ENCODE measurements at places on chromosomes 13 and 19.

DNA sequence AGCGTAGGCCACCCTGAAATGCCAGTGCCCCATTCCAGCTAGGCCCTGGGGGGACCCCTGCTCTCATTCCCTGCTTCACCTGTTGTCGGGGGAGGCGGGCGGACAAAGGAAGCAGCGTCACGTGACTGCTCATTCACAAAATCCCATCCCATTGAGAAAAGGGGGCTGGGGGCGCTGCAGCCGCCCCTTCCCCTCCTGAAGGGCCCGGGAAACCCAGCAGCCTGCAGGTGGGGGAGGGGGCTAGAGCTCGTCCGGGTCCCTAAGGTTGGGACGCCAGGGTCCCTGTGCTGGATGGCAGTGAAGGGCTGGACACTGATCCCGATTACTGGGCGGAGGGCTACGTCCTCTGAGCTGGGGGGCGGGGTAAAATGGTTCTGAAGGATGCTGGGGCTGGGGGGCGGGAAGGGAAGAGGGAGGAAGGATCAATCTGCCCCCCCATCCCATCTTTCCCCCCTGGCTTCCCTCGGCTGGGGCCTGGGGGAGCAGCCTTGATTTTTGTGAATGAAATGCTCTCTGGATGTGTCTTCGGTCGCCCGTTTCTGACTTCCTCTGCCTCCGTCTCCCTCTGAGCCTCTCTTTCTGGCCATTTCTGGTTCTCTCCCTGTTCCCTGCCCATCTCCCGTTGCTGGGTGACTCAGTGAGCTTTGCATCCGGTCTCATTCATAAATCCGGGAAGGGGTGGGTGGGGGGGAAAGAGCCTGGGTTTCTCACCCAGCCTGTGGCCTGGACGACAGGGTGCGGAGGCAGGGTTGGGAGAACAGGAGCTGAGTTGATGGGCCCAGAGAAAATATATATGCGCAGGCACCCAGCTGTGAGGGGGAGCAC, 816 bp downstream of the SPRED3 start:
- DNase-seq, result no peak

- DNase-seq, result no peak
These were observed 380.4 kb downstream of the OLFM4 start for GRCh38 chr13:53408847-53409568.

DNA sequence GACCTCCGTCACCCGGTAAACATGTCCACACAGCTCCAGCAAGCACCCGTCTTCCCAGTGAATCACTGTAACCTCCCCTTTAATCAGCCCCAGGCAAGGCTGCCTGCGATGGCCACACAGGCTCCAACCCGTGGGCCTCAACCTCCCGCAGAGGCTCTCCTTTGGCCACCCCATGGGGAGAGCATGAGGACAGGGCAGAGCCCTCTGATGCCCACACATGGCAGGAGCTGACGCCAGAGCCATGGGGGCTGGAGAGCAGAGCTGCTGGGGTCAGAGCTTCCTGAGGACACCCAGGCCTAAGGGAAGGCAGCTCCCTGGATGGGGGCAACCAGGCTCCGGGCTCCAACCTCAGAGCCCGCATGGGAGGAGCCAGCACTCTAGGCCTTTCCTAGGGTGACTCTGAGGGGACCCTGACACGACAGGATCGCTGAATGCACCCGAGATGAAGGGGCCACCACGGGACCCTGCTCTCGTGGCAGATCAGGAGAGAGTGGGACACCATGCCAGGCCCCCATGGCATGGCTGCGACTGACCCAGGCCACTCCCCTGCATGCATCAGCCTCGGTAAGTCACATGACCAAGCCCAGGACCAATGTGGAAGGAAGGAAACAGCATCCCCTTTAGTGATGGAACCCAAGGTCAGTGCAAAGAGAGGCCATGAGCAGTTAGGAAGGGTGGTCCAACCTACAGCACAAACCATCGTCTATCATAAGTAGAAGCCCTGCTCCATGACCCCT, 9.0 kb upstream of the CEACAM5 start:
- DNase-seq, result no peak

DNA sequence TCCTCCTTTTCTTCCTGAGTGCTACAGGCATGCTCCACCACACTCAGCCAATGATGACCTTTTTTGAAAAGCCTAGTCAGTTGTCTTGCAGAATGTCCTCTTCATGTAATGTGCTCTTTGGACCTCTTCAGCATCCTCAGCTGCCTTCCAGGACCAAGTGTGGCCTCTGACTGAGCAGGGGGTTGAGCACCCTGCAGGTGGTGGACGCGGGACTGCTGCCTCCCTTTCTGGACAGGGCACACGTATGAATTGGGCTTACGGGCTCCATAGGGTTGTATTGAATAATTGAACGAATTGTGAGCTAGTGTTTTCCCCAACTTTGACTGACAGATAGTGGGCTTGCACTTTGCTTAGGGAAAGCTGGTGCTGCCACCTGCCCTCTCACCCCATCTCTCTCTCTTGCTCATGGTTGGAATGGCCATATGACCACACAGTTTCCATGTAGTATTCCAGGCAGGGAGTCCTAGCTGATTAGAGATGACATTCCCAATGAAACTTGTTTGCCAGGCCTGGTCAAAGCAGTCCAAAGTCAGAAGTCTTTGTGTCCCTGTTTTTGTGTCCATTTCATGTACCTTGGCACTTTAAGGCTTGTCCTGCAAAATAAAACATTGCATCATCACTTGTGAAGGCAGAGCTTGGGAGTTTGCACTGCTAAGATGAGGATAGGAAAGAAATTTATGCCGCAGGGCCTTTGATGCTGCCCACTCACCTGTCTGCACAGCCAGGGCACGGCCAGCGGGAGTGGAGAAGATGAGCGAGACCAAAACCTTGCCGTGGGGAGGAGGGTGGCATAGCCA, 76.3 kb upstream of the NPAS1 start:
- no peak for DNase-seq

GRCh38 chr13:33629605-33630360, 188.2 kb upstream of the RFC3 start:
- no peak for DNase-seq
